ENCODE measurements at places on chromosomes 7 and 10. TPM values are rescaled to one million over a fixed set of nuclear protein-coding genes. Genes with fewer than 3 reads are reported as not detected.
A peak's percentile ranks its signal among the peaks of the same experiment; 100 is the strongest.

The CHAT gene
- polyA plus RNA-seq, result not detected

The TFR2 gene
- polyA plus RNA-seq, result 1.1 TPM

The ZNF365 gene
- 0.41 TPM for polyA plus RNA-seq

The RPEL1 gene
- polyA plus RNA-seq, result not detected

The P4HA1 gene
- 67.5 TPM for polyA plus RNA-seq

The PRPS1L1 gene
- not detected for polyA plus RNA-seq

GRCh38 chr7:12064586-12065127 is 146.4 kb upstream of the TMEM106B start:
- DNase-seq, result no peak

GRCh38 chr10:72611783-72612182 is 14.1 kb downstream of the MICU1 start:
- DNase-seq, result no peak

GRCh38 chr7:71976645-71977044 is 435.5 kb downstream of the CALN1 start:
- DNase-seq, result no peak

- DNase-seq, result no peak
Observed at GRCh38 chr10:130061760-130062159, 48.9 kb downstream of the C10orf143 start.

DNA sequence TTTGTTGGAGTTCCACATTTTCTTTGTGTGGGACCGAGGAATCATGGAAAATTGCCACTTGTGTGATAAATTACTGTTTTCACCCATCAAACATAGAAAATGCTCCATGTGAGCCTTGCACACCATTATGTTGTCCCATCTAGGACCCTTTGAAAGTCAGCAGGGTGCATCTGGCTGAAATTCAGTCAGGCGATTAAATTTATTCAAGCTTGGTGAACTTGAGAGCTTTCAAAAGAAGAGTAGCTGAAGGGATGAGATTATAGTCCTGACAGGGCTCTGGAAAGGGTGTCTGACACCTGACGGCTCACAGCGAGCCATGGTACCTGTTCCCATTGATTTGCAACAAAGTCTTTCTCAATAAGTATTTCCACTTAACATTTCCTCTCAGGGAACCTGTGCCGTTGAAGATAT is 399.7 kb upstream of the ETV1 start:
- DNase-seq, result no peak

GRCh38 chr10:72043016-72043834 is 45.1 kb downstream of the SPOCK2 start:
- DNase-seq, result no peak

DNA sequence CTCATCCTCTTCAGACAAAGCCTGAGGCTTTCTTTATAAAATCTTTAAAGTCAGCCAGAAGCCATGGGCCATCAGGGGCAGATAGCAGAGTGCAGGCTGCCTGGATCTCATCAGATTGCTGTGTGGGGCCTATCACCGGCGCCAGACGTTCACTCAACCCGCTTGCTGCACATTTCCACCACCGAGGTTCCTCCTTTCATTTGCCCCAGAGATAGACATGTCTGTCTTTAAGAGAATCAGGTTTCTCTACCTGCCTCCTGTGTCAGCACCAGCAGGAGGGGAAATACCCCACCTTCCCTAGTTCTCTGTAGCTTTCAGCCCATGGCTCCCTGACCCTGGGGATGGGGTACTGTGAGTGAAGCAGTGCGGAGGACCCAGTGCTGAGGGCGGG is 22.0 kb downstream of the SLC18A2 start:
- DNase-seq, result no peak

DNA sequence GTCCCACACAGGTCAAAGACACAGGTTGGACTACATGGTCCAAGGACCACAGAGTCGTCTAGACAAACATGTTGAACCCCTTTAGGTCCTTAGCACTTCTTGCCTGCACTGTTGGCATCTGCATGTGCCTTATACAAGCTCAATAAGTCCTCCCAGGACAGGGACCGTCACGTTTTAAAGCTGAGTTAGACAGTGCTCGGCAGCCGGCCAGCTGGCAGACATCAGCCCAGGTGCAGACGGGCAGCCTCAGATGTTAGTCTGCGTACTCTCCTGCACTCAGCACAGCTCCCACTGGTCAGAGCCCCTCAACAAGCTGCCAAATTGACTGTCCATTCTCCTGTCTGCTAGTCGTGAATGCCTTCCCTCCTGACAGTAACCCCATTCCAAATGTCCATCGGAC is 34.9 kb downstream of the PARP12 start:
- DNase-seq, result no peak

DNA sequence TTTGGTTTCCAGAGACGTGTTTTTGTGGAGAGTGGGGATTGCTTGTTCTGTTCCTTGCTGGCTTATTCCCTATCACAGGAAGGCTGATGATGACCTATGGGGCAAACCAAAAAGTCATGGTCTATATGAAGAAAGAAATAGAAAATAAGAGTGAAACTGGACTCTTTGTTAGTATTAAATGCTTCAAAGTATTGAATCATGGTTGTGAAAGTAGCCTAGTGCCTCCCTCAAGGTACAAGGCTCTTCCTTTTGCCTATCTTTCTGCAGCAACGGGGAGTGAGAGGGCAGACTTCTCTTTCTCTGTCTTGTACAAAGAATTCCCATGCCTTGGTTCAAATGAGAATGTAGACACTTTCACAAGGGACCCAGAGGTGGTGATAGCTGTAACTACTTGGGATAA is 9.0 kb downstream of the MEST start:
- no peak for DNase-seq

DNA sequence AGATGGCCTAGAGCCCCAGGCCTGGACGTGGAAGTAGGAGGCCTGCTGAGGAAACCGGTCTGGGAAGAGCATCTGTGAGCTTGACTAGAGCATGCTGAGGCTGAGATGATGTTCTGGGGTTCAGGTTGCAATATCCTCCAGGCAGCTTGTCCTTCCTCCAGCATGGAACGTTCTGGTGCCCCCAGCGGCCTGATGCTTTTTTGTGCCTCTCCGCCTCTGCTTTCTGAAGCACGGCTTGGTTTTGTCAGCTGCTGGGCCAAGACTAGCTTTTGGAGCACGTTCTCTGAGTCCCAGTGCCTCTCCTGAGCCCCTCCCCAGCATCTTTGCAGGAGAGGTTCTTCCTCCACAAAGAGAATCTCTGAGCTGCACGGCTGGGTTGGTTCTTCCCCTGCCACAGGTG is 682.0 kb upstream of the FOXK1 start:
- DNase-seq, result no peak

GRCh38 chr10:60384708-60385398 is 4.8 kb downstream of the ANK3 start:
- DNase-seq, result no peak

- DNase-seq, result no peak
Observed at GRCh38 chr7:99109108-99110051, 34.5 kb downstream of the SMURF1 start.

GRCh38 chr7:150383710-150384397 is 4.7 kb downstream of the ZNF775 start:
- DNase-seq, result peak; percentile 78

DNA sequence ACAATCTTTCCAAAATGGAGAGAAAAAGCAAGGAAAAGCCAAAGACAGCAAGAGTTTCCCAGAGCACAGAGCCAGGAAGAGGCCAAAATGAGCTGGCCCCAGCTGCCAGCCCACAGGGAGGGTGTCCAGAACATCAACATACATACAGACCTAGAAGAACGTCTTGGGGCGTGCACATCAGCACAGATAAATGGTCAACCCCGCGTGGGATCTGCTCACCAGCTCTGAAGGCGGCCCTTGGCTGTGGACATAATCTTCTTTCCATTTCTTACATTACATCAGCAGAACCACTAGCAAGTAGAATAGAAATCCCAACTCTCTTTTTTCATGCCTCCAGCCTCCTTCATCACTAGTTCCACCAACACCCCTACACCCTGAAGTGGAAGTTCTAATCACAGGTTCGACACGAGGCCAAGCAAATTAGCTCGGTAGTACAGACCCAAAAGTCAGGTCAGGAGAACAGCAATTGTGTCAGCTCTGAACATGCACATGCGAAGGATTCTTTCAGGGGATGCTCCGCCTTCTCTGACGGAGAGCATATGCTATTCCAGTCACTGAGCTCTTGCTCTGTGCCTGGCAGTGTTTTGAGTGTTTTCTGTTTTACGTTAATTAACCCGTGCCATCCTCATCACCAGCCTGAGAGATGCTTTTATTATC is 16.4 kb downstream of the SH3PXD2A start:
- DNase-seq, result no peak
